Stimulated activated CD8-positive, alpha-beta memory T cell treated with anti-CD3 and anti-CD28 coated beads, Interleukin-15, amount 100 ng/mL, for 4 hours (primary cell): ENCODE measurements at places on chromosomes 4 and X.

DNA sequence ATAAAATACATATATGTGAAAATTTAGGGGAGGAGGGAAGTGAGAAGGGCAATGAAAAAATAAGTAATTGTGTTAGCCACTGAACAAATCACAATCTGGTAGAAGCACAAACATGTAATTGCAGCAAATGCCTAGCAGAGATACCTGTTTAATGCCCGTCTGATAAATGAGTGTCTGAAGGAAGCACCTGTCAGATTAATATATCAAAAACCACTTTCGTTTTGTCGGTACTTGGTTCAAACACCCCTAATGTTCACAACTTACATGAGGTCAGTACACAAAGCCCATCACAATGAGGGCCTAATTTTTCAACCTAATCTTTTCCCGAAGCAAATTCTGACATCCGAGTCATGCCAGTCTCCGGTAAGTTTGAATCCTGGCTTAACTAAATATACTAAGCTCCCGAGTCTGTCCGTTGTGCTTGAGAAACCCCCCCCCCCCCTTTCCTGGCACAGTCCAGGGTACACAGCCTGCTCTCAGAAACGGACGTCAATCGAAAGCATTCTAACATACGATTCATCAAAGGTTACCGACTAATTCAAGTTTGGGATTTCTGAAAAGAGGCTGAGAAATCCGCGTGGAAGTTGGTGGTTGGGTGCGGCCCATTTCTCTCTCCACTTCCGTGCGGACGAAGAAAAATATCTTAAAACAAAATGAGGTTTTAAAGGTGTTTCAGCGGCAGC is 758 bp downstream of the SDAD1 start:
- DNase-seq, result no peak

DNA sequence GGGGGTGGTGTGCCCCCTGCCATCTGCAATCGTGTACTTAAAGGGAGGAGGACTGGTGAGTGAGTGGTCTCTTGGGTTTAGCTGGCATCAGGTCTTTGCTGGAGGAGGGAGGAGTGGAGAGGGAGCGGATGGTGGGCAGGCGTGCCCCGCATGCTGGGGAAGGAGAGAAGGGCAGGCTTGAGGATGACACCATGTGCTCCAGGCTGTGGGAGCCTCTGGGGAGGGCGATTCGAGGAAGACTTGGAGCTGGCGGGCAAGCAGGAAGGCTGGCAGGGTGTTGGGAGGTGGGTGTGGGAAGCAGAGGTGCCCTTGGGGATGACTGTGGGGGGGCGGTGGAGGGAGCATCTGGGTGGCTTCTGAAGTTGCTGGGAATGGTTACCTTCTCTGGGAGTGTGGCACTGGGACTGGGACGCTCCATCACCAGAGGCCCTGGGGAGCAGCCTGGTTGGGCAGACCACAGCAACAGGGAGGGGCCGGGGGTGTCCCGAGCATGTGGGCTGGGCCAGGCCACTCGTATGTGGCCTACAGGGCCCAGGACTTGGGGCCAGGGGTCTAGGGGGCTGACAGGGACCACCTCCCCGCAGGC is 30.8 kb upstream of the AFAP1 start:
- DNase-seq, result no peak

GRCh38 chr4:81804849-81805248 is 333.1 kb upstream of the RASGEF1B start:
- DNase-seq, result no peak

GRCh38 chr4:104969394-104970082 is 177.1 kb upstream of the TET2 start:
- no peak for DNase-seq

GRCh38 chrX:19040373-19040772 is 56.5 kb upstream of the PHKA2 start:
- no peak for DNase-seq

GRCh38 chrX:44784241-44784640 is 59.6 kb upstream of the DUSP21 start:
- DNase-seq, result no peak

DNA sequence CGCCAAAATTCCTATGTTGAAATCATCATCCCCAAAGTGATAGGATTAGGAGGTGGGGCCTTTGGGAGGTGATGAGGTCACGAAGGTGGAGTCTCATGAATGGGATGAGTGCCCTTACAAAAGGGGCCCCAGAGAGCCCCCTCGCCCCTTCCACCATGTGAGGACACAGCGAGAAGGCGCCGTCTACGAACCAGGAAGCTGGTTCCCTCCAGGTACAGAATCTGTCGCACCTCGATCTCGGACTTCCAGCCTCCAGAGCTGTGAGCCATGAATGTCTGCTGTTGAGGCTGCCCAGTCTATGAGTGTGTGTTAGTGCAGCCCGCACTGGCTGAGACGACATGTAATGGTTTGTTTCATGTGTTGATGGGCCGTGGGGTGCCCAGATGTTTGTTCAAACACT is 60.3 kb downstream of the PRKX start:
- DNase-seq, result no peak

DNA sequence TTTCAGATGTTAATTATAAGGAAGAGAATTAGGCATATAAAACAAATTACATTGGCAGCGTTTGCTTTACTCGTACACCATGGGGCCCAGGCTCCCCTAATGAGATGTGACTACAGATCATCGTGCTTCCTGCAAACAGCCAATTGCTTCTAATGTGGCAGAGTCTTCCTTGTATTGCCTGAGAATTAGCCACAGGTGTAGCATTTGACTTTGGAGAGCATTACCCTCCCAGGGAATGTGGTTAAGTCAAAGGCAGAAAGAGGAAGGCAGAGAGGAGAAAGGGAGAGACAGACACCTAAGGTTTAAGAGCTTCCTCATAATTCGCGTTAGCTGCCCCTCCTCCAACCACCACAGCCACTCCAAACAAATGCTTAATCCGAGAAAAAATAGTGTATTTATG is 97.0 kb downstream of the MID1IP1 start:
- no peak for DNase-seq

- DNase-seq, result no peak
Observed at GRCh38 chr4:176036585-176037205, 28.9 kb upstream of the WDR17 start.

DNA sequence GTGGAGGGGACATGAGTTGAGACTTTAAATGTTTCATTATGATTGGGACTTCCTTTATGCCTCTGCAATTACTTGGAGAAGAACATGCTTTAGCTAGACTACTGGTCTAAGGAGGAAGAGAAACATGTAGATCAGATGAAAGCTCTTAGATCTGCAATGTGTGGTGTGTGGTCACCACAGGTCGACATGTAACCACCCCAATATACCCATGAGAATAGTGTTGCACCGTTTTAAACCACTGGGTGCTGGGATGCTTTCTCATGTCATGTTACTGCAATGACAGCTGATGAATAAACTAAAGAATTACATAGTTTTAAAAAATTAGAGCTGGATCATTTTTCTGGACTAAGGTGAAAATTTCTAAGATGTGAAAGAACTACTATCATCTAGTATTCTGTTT is 1039.7 kb downstream of the RAPGEF2 start:
- no peak for DNase-seq

DNA sequence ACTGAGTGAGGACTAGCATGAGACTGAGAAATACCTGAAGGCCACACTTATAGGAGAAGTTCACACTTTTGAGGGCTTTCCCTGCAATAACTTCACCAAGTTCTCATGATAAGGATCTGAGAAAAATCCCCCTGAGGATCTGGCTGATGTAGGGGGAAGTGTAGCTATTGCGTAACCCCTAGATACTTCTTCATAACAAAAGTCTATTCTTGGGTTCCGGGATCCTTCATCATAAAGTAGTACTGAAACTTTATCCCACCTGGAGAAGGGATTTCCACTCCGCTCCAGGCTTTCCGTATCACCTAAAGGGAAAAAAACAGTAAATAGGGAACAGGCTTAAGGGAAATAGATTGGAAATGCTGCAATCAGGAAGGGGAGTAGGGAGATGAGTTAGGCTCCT is 13.3 kb downstream of the USP27X start:
- no peak for DNase-seq

GRCh38 chr4:143555676-143556075 is 42.2 kb downstream of the SMARCA5 start:
- DNase-seq, result no peak

DNA sequence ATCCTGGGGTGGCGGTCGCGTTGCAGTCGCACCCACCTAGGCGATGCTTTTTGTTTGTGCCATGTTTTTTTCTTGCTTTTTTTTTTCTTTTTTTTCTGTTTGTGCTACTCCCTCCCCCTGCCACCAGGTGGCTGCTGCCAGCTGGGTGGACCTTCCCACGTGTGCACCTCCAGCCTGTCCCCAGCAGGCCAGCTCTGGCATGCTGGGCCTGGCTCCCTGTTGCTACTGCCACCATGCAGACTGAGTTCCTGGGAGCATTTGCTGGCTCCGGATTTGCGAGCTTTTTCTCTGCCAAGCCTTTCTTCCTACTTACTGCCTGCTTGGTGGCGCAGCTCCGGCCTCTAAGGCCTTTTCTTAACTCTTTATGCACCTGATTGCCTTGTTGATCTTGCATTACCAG is 161.2 kb upstream of the WDFY3 start:
- DNase-seq, result no peak
